Cortex of kidney (tissue), 1 donor: ENCODE measurements at places on chromosomes 1 and 21.

DNA sequence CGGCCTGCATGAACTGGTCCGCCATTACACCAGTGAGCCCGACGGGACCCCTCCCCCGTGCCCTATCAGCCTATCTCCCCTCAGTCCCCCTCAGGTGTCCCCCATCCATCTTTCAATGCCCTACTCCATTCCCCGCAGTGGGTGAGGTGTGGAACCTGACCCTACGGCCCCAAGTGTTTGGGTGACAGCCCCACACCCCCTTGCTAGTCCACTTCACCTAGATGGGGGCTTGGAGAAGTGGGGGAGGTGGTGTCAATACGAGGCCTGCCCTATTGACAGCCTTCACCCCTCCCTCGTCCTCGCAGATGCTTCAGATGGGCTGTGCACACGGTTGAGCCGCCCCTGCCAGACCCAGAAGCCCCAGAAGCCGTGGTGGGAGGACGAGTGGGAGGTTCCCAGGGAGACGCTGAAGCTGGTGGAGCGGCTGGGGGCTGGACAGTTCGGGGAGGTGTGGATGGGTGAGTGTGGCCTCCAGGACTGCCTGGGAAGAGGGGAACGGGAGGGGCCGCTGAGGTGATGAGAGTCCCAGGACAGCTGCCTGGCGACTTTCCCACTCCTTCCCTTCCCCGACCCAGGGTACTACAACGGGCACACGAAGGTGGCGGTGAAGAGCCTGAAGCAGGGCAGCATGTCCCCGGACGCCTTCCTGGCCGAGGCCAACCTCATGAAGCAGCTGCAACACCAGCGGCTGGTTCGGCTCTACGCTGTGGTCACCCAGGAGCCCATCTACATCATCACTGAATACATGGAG lies 15.7 kb upstream of the HDAC1 start:
- no peak for DNase-seq

DNA sequence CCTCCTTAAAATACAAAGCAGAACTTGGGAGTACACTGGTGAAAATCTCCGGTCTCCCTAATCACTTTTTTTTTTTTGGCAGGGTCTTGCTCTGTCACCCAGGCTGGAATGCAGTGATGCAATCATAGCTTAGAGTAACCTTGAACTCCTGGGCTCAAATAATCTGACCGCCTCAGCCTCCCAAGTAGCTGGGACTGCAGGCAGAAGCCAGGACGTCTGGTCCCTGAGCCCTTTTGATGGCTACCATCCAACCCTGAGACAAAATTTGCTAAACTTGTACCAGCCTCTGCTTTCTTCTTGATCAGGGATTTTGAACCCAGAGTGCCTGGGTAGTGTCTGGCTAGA lies 4.1 kb downstream of the L1TD1 start:
- no peak for DNase-seq

DNA sequence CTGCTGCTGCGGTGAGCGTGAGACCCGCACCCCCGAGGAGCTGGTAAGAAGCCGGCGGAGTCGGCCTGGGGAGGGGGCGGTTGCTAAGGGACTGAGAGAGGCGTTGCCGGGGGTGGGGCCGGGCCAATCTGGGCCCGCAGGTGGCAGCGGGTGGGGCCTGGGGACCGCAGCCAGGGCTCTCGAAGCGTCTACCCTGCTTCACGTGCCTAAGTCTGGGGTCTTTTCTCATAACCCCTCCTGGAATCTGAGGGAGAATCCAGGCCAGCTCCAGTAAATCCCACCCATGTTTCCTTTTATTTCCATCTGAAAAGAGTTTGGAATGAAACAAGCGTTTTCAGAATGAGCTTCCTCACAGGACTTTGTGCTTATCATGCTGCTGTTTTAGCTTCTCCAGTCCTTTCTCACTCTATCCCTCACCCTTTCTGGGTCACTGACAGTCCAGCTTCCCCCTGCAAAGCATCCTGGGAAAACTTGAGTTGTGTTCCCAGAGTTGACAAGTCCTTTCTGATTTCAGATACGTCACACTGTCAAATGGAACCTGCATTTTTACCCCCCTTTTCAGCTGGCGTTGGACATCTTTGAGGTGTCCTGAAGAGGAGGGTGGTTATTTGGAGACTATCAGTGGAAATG lies 431 bp downstream of the CLCN6 start:
- DNase-seq: no peak

GRCh38 chr1:171600862-171601261 lies 21.2 kb upstream of the MYOCOS start:
- DNase-seq: no peak

DNA sequence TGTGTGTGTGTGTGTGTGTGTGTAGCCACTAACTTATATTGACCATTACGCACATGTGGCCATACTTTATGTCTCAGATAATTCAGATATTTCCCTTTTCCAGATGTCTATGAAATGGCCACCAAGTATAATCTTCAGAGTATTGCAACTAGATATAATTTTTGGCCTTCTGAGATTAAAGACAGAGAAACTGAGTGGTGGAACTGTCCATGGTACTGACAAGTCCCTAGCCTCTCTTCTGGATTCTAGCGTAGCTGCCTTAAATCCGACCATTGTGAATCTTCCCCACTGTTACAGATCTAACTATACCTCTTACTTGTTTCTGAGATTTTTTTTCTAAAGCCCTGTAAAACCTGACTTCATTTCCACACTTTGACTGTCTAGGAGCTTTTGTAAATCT lies 100.0 kb upstream of the SERTAD4 start:
- DNase-seq: no peak

DNA sequence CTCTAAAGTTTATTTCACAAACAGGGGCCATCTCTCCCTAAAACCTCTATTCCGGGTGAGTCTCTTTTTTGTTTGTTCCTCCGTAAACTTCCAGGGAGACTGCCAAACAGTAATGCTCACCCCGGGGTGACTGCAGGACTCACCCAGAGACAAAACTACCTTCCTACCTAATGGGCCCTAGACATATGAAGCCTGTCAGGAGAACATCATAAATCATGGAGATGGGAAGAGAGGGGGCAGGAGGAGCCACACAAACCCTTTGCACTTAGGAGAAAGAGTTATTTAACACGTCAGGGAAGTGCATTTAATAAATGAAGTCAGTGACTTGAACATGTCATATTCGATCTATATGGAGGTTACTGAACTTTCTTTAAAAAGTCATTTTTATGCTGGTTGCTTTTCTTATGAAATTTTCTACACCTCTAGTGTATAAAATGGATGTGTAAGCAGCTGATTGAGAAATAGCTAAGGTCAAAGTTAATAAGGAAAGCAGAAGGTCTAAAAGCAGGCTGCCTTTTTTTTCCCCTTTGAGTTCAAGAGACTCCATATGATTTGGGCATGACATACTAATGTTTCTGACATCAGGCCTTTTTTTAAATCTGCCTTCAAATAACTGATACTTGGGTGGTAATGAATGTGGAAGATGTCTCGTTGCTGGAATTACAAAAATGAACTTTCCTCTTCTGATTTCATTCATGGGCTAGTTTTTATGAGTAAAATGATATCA lies 286.9 kb upstream of the USP25 start:
- DNase-seq: no peak

GRCh38 chr1:92306020-92306419 lies 7.2 kb downstream of the RPAP2 start:
- DNase-seq: no peak

DNA sequence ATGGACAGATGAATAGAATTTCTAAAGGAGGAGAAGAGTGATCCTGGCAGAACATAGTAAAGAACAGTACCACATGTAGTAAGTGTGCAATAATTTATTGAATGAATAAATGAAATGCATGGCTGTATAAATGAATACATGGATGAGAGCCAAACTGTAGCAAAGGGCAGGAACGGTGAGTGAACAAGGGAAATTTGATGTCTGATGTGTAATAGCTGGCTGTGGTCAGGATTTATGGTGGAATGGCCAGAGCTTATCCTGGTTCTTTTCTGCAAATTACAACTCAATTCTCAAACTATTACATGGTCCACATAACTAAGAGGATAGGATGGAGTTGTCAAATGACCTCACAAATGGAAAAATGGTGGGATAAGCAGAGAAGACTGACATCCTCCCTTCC lies 43.2 kb upstream of the ARHGAP29 start:
- DNase-seq: no peak

- no peak for DNase-seq
Observed at GRCh38 chr1:212635141-212635631, 26.6 kb downstream of the ATF3 start.

- no peak for DNase-seq
Observed at GRCh38 chr1:81205956-81206355, 594.8 kb upstream of the ADGRL2 start.

DNA sequence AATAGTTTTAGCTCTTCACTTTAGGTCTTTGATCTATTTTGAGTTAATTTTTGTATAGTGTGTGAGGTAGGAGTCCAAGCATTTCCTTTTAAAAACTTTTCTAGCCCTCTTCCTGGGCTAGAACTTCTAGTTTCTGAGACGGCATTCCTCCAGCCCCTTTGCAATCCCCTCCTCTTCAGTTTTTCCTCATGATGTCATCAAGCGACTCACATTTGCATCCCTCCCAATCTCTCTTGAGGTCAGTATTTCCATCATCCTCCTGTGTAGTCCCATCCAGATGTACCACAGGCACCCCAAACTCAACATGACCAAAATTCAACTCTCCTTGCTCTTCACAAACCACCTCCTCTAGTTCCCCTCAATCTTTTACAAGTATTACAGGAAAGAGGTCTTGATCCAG lies 10.7 kb downstream of the HMGN2 start:
- no peak for DNase-seq

DNA sequence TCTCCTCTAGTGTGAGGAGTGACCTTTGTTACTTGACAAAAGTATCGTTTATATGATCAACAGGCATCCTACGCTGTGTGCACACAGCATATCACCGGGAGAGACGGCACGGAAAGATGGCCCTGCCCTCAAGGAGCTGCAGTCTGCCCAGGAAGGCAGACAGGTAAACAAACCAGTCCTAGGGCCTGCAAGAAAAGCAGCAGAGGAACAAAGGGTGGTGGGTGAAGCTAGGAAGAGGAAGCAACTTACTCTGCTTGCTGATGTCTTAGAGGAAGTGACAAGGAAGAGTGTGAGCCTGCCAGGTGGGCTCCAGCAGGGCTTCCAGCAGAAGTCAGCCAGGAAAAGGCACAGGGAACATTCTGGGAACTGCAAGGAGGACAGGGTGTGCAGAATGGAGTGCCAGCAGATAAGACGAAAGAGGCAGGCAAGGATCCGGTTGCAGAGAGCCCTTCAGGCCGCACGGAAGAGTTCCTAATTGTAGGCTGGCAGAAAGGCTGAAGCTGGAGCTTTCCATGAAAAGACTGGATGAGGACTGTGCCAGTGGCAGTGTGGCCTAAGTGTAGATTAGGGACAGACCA lies 106.7 kb downstream of the SLC45A1 start:
- no peak for DNase-seq

DNA sequence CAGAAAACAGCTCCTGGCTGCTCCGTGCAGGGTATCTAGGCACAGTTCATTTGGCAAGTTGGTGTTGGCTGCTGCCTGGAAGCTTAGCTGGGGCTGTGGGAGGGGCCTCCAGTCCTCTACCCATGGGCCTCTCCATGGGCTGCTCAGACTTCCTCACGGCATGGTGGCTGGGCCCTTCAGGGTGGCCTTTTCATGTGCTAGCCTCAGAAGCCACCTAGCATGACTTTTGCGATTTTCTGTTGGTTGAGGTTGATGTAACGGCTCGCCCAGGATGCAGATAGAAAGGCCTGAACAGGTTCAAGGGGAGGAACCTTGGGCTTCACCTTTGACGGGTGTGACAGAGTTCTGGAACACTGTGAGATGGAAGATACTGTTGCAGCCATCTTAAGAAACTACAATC lies 25.8 kb upstream of the LHX4 start:
- no peak for DNase-seq

DNA sequence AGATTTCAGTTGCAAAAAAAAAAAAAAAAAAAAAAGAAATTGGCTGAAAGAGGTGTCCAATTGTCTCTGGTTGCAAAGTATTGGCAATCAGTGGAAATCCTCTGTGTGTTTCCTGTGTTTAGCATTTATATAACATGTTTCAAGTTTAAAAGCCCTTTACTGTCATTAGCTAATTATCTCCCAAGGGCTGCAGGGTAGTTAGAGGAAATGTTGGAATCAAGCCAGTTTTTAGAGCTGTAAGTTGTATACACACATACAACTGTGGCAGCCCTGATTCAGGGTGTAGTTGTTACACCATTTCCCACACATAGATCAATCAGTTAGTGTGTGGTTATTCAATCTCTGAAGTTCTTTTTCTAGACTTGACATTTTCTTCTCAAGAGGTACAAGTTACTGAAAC lies 8.9 kb upstream of the ZNF326 start:
- no peak for DNase-seq

- no peak for DNase-seq
Observed at GRCh38 chr1:228337031-228337564, 69.5 kb downstream of the TRIM11 start.

GRCh38 chr1:65512383-65512782 lies 91.9 kb downstream of the LEPR start:
- no peak for DNase-seq

GRCh38 chr1:115239426-115239825 lies 98.6 kb downstream of the NGF start:
- DNase-seq: no peak

GRCh38 chr1:12121212-12122003 lies 45.4 kb upstream of the TNFRSF1B start:
- DNase-seq: no peak

GRCh38 chr1:181135815-181136737 lies 47.6 kb downstream of the IER5 start:
- DNase-seq: no peak

GRCh38 chr1:100028765-100029164 lies 59.0 kb downstream of the SLC35A3 start:
- DNase-seq: no peak

- DNase-seq: no peak
Observed at GRCh38 chr1:67896826-67897225, 63.6 kb upstream of the GNG12 start.

- no peak for DNase-seq
Observed at GRCh38 chr1:53733975-53734649, 4.9 kb downstream of the GLIS1 start.

DNA sequence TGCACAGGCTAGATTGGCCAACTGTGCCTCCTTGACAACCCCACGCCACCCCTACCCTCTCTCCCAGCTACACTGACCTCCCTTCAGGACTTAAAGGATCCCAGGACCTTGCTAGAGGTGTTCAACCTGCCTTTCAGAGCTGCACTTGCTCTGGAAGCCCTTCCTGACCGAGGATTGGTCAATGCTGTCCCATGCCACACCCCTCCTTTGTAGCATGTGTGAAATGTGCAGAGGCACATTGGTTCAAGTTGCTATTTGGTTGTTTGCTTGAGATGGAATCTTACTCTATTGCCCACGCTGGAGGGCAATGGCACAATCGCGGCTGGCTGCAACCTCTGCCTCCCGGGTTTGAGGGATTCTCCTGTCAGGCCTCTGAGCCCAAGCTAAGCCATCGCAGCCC lies 21.8 kb downstream of the ACTA1 start:
- no peak for DNase-seq

GRCh38 chr1:209231476-209232156 lies 351.9 kb upstream of the CAMK1G start:
- no peak for DNase-seq
